Hematopoietic multipotent progenitor cell treated with erythropoietin and hydrocortisone succinate and interleukin-3 and kit ligand, for 6 days (in vitro differentiated cells): ENCODE measurements at places on chromosomes 6 and 20.
A peak's percentile ranks its signal among the peaks of the same experiment; 100 is the strongest.

GRCh38 chr20:17417225-17417624 lies 114.0 kb downstream of the BFSP1 start:
- no peak for DNase-seq

GRCh38 chr6:147207351-147207750 lies 3.1 kb downstream of the STXBP5 start:
- DNase-seq: peak; percentile 37

GRCh38 chr6:129872586-129872985 lies 11.5 kb upstream of the TMEM244 start:
- no peak for DNase-seq

- DNase-seq: no peak
These were observed 144.8 kb upstream of the FOXA2 start for GRCh38 chr20:22729180-22729579.

- no peak for DNase-seq
These were observed 368.5 kb upstream of the ARID1B start for GRCh38 chr6:156408655-156409054.

DNA sequence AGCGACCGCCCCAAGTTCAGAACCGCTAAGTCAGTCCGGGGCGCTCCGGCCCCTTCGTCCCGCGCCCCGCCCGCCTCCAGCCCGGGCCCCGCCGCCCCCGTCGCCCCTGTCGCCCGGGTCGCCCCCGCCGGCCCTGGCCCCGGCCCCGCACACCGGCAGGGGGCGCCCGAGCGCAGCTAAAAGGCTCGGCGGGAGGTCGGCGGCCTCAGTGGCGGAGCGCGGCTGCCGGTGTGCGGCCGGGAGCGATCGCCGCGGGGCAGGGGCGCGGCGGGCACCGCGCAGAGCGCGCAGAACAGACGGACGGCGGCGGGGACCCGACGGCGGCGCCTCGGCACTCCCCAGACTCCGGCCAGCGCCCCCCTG lies at the start of gene FNDC1:
Gene FNDC1, plus strand, starts transcription at position 208 of the 363 bp plus-strand sequence. CDS start 197 bp downstream, outside the sequence.
- DNase-seq: peak; percentile 71

- DNase-seq: no peak
These were observed 45.5 kb upstream of the CCR6 start for GRCh38 chr6:167077241-167077932.

- DNase-seq: no peak
These were observed 315.6 kb upstream of the QKI start for GRCh38 chr6:163098827-163099479.

DNA sequence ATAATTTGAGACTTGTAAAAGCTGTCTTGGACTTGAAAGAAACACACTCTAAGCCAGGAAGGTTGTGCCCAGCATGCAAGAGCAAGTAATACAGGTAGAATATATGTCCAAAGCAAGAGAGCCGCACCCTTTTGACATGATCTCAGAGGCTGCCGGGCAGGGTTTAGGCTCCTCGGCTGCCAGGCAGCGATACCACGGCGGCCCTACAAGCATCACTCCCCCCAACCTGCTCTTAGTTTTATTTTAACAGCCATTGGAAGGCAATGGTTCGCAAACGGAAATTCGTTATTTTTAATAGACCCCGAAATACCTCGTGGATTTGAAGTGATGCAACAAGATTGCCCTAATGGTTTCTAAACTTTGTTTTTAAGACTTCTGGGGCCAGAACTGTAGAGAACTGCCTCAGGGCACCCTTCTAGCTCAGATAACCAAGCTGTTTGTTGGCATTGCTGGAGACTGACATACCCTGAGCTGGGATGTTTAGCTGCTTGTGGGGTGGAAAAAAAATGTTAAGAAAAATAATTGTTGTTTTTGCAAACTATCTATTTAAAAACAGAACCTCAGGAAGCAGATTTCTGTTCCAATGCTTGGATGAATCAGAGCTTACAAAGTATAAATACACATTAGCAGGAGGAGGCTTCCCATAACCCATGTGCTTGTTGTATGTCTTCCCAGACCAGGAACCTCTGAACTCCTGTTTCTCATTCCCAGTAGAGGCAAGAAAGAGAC lies 39.0 kb downstream of the JAG1 start:
- DNase-seq: no peak

DNA sequence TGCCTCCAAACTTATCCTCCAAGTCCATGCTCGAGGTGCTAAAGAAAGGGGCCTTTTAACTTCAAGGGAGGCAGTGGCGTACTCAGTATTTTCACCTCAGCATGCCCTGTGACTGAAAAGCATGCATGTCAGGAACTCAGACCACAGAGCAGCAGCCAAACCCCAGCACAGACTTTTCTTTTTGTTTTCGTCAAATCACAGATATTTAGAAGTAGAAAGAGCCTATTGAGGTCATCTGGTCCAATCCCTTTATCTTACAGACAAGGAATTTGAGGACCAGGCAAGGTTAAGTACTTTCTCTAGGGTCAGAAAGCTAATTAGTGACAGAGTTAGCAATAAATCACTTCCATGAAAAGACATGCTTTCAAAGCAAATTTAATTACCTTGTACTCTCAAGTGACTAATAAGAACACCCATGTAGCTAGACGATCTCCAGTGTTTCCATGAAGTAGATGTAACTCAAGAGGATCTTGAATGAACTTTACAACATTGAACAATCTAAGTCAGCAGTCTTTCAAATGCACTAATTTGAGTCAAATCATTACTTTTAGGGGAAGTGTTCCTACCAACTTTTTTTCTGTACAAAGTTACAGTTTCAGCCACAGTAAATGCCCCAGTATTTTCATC lies 35.9 kb downstream of the MOXD1 start:
- DNase-seq: no peak

- peak; percentile 39 for DNase-seq
These were observed 92.1 kb upstream of the FAM184A start for GRCh38 chr6:119170447-119171087.

GRCh38 chr6:11263291-11263775 lies 30.9 kb upstream of the NEDD9 start:
- no peak for DNase-seq

- DNase-seq: peak; percentile 69
These were observed 26.8 kb upstream of the CLIC5 start for GRCh38 chr6:46042355-46042999.

- DNase-seq: no peak
These were observed 54.0 kb upstream of the IPCEF1 start for GRCh38 chr6:154410619-154411072.

- no peak for DNase-seq
These were observed 126.7 kb downstream of the DST start for GRCh38 chr6:56516003-56516402.

DNA sequence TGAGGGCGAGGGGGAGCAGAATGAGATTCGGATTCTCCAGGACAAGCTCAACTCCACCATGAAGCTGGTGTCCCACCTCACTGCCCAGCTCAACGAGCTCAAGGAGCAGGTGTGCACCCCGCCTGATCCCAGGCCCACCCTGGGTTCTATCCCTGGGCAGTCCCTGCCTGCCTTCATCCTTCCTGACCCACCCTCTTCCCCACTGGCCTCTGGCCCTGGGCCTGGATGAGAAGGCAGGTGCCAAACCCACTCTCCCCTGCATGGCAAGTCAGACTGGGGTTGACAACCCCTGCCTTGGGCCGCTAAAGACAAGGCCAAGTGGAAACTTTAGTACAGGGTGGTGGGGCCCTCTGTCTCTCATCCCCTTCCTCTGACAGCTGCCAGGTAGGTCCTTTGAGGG lies 16.5 kb downstream of the UQCC2 start:
- no peak for DNase-seq

GRCh38 chr6:53070806-53071205 lies 5.6 kb downstream of the FBXO9 start:
- DNase-seq: no peak

GRCh38 chr20:31516651-31517050 lies 2.4 kb downstream of the HM13 start:
- DNase-seq: no peak

DNA sequence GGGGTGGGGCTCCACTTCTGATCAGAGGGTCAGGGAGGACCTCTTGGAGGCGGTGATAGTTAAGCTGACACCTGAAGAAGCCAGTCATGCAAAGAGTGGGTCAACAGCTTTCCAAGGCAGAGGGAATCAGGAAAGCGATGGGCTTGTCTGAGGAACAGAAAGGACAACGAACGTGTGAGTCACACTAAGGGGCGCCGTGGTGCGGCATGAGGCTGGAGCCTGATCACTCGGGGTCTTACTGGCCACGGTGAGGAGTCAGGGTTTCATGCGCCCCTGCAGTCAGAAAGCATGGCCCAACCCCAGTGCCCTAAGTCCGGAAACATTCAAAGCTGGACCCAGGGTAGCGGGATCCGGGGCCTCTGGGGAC lies 50.6 kb upstream of the SLC32A1 start:
- peak; percentile 51 for DNase-seq

- no peak for DNase-seq
These were observed 179.9 kb downstream of the PREX1 start for GRCh38 chr20:48647858-48648257.

- peak; percentile 83 for DNase-seq
These were observed 6.9 kb upstream of the BLCAP start for GRCh38 chr20:37534401-37535157.

DNA sequence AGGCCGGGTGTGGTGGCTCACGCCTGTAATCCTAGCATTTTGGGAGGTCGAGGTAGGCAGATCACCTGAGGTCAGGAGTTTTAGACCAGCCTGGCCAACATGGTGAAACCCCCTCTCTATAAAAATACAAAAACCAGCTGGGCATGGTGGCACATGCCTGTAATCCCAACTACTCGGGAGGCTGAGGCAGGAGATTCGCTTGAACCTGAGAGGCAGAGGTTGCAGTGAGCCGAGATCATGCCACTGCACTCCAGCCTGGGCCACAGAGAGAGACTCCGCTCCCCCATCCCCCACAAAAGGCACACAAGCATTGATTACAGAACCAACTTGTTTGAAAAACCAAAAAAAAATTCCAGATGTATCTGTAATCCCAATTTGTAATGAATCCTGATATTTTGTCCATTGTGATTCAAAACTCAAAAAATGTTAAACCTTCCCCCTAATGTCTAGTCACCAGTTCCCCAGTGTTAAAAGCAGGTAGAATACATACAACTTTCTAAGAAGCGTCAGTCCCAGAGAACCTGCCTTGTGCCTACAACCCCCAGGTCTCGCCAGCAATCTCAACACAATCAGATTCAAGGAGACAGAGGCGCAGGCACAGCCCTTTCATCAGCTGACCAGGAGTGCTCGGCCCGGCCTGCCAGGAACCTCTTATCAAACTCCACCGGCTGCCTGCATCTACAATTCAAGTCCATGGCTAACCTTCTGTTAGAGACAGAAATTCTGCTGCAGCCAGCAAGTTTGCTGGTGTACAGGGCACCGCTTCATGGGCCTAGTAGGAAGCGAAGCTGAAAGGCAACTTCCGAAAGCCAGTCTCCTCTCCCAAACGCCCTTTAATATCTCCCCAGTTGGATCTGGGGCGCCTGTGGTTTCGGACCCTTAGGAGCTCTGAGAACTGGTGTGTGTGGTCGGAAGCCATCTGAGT lies 2.1 kb downstream of the EZR start:
- DNase-seq: peak; percentile 93

DNA sequence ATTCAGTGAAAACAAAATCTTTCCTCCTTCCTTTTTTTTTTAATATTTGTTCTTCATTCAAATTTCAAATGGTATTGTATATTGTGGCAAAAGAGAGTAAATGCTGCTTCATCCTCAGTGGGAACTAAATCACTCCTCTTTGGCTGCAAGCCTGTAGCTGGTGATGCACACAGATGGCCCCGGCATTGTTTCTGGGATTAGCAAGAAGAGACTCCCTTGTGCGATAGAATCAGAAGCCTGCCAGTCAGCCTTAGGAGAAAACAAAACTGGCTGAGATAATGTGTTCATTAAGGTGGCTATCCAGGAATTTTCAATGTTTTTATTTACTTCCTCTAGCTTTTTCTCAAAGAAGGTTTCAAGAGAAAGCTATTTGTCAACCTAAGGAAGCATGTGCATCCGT lies 20.7 kb upstream of the ELOVL2 start:
- DNase-seq: no peak

GRCh38 chr6:170151321-170151771 lies 139.5 kb downstream of the DLL1 start:
- no peak for DNase-seq

DNA sequence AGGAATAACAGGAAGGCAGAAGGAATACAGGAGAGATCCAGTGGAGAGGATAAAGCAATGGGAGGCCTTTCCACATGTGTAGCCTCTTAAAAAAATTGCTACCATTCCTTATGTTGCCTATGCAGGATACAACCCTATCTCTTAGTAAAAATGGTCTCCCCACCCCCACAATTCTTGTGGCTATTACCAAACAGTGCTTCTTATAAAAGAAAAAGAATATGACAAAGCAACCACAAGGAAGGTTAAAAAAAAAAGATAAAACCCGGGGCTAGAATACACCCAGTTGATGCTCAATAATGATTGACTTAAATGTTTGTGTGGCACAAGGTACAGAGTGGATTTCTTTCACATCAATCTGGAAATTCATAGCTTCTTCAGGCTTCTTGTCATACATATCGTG lies 250.9 kb downstream of the HIVEP2 start:
- DNase-seq: peak; percentile 45

DNA sequence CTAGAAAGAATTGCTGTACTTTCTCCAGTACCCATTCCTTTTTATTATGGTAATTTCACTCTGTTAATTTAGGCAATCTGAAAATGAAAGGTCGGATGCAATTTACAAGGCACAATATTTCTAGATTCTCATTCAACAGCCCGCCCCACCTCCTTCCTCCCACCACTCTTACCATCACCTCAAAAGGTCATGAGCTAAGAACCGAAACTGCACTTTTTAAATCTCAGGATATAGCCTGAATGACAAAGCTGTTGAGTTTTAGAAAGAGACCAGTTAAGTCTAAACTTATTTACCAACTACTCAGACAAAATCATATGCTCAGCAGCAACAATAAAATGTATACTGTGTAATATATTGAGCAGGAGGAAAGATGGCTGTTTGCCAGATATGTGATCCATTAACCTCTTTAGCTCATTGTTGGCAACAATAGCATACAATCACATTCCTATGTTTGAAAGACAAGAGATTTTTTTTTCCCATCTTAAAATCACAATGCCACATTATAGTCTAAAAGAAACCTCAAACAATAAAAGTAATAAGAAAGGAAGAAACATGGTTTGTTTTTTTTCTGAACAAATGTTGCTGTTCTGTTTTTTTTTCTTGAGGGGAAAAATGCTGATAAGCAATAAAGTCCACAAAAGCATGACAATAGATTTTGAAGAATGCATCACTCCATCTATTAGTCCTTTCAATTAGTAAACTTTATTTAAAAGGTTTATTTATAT lies 1.6 kb upstream of the HS3ST5 start:
- no peak for DNase-seq
